Kidney (tissue), 22 donors: ENCODE measurements at places on chromosomes 12 and 14.
A peak's percentile ranks its signal among the peaks of the same experiment; 100 is the strongest.

- DNase-seq: no peak
Measured at GRCh38 chr14:55127460-55127951, 1.5 kb upstream of the LGALS3 start.

DNA sequence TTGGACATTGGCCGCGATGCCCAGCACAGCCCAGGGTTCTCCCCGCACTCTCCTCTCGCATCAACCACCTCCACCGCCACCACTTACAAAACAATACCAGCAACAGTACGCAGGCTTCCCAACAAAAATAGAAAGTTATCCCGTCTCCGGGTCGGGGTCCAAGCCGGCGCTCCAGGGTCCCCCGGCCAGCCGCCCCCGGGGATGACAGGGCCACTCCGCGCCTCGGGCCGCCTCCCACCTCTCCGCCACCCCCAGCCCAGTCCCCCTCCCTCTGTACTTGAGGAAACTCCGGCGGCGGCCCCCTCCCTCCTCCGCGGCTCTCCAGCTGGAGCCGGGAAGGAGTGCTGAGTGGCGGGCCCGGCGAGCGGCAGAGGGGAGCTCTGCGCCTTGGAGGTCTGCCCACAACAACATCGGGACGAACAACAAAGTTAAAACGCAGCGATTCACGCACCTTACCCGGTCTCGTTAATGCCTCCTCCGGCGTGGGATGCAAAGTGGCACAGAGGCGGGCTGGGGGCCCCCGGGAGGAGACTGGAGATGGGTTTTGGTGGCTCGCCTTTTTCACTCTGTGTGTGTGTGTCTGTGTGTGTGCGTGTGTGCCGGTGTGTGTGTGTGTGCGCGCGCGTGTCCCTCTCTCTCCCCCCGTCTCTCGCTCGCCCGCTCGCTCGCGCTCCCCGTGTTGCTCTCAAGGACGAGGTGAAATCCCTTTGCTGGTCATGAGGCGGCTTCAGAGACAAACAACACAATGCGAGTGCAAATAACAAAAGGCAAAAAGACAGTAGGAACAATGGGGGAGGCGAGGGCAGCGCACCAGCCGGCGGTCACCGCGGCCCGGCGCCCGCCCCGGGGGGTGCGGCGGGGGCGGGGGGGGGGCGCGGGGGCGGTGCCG is 386.8 kb downstream of the BCAT1 start:
- peak; percentile 87 for DNase-seq

DNA sequence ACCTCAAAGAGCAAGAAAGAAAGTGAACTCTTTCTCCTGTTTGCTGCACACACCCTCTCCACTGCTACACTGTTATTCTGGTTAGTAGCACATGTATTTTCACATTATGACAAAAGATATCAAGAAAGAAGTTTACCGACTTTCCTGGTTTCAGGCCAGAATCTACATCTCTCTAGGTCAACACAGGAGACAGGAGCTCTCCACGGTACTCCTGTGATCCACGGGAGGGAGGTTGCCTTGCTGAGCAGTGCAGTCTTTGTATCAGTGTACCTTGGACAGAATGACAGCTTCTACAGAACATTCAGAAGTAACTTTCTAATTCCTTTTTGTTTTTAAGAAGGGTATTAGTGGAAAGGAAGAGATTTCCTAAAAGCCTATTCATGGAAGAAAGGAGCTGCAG is 805.6 kb downstream of the NRXN3 start:
- no peak for DNase-seq

- no peak for DNase-seq
Measured at GRCh38 chr14:97655169-97655948, 858.2 kb downstream of the VRK1 start.

GRCh38 chr12:332581-333205 is 56.4 kb downstream of the KDM5A start:
- DNase-seq: no peak

GRCh38 chr12:124939421-124940142 is 25.1 kb upstream of the UBC start:
- DNase-seq: peak; percentile 95

- peak; percentile 94 for DNase-seq
Measured at GRCh38 chr12:51863933-51864832, 15.7 kb upstream of the FIGNL2 start.

- DNase-seq: no peak
Measured at GRCh38 chr12:101078536-101079285, 131.3 kb downstream of the SLC5A8 start.

DNA sequence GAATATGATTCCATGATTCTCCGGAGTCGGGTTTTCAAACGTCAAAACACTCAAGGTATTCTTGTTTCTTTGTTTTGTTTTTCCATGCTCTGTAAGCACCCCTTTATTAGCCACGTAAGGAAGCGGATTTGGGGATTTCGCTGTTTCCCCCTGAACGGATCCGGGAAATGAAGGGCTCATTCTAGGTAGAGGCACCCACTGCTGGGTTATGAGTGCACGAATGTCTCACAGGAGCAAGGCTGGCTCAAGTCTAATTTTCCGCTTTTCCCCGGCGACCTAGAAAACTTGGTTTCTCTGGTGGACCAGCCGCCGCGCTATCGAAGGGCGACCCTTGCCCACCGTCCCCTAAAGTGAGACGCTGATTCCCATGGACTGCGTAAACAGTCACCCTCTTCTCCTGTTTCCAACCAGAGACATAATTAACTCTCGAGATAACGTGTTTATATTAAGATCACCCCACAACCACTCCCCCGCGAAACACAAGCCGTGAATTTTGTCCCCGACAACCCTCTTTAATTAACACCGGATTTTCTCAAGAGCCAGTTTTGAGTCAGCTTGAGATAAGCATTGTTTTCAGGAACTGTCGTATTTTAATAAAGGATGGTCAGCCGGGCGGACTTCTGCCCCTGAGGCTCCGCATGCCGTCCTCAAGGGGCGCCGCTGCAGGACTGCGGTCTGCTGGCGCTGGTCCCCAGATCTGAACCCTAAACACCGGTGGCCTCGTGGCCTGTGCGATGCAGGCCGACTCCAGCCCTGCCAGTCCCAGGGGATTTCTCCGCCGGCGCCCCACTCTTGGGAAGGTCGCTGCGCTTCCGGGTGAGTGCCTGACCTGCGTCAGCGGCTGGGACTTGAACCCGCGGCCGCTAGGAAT is 515 bp upstream of the ABCC9 start:
- peak; percentile 85 for DNase-seq

DNA sequence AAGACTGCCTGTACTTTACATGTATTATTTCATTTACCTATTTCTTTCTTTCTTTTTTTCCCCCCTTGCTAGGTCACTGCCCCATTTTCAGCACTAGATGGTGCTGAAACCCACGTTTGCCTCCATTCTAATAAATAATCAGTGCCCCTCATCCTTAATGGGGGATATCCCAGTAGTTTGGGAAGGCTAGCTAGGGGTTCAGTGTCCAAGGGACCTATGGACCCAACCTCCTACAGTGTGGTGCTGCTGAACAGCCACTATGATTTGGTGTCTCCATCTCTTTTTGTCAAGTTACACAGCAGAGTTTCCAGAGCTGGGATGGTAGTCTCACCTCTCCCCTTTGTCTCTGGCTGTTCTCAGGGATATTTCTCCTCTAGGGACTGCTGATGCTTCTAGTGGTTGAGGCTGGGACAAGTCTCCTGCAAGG is 6.5 kb upstream of the HCFC2 start:
- DNase-seq: no peak

GRCh38 chr14:61893371-61893940 is 131.2 kb downstream of the SNAPC1 start:
- DNase-seq: no peak

- DNase-seq: no peak
Measured at GRCh38 chr14:81535396-81536164, 1.9 kb upstream of the SEL1L start.

DNA sequence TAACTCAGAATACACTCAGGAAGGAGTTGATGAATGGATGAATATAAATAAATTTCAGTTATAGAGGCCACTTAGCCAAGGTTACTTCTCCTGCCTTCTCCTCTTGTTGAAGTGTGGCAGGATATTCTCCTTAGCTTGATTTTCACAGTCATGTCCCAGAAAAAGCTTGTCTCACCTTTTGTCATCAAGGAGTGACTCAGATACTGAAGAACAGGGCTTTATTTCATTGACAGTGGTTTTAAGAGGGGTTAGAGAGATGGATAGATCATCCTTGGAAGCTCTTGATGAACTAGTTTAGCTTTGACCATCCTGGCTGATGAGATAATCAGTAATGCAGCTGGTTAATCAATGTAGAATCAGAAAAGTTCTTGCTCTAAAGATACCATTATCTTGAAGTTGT is 35.0 kb upstream of the CFAP54 start:
- DNase-seq: no peak

DNA sequence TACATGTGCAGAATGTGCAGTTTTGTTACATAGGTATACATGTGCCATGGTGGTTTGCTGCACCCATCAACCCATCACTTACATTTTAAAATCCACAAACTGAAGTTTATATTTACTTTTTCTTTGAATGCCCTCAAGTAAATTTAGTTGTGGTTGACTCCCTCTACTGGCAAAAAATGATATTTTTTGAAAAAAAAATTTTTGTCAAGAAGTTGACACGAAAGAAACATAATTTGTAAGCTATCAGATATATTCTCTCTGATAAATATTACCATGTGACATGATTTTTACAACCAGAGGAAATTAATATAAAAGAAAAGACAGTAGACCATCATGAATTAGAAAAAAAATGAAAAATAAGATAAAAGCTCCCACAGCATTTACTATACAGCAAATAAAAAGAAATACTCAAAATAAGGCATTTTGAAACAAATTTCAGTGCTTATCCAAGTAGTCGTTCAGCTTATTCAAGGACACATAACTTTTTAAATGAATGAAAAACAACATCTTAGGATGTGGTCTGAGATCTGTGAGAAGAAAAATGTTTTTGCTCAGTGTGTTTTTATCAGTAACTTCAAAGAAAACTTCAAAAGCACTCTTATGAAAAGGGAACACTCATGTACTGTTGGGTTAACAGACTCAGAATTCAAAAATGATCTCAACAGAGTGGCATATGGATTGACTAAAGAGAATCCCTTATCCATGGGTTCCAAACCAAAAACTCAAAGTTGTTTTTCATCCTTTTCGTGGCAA is 30.0 kb upstream of the GRIP1 start:
- DNase-seq: no peak

- no peak for DNase-seq
Measured at GRCh38 chr14:69101331-69101826, 51.5 kb downstream of the DCAF5 start.

DNA sequence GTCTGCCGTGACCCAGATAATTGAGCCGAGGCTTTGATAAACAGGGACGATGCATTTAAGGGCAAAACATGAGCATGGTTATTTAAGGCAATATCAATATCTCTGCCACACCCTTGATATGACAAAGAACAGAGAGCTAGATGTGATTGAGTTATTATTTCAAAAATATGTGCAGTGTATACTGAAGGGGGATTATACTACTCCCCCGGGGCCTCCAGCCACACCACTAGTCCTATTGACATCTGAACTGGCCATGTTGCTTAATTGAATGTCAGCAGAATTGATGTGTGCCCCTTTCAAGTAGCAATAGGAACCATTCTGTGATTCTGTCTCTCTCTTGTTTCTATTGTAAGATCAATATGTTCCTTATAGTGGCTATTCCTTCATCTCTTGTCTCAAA is 794.8 kb upstream of the SEL1L start:
- no peak for DNase-seq

- no peak for DNase-seq
Measured at GRCh38 chr12:65125975-65126374, 4.9 kb upstream of the WIF1 start.

- no peak for DNase-seq
Measured at GRCh38 chr12:47785036-47785886, 12.2 kb downstream of the SLC48A1 start.

DNA sequence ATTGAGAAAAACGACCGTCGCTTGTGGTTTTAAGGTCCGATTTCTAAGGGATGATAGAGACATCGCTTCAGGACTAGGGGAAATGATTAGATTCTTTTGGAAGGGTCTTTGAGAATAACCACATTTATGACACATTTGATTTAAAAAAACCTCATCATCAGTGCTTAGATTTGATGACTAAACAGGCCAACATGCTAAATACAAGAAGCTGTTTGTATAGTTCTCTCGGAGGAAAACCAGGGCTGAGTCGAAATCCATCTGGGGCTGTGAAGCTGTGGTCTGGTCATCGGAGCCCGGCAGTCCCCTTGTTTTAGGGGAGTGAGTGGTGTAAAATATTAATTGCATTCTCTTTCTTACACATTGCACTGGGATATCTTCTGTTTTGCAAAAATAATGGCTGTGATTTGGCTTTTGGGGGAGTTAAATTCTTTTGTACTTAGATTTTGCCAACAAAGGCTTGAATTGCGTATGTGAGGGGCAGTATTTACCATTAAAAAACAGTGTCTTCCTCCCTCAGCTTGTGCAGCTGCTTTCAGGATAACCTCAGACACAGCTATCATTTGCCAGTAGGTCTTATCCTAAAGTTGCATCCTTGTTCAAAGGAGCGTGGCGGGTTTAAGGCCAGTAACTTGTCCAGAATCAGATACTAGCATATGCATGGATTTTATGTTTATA is 550 bp downstream of the GNG2 start:
- DNase-seq: no peak

DNA sequence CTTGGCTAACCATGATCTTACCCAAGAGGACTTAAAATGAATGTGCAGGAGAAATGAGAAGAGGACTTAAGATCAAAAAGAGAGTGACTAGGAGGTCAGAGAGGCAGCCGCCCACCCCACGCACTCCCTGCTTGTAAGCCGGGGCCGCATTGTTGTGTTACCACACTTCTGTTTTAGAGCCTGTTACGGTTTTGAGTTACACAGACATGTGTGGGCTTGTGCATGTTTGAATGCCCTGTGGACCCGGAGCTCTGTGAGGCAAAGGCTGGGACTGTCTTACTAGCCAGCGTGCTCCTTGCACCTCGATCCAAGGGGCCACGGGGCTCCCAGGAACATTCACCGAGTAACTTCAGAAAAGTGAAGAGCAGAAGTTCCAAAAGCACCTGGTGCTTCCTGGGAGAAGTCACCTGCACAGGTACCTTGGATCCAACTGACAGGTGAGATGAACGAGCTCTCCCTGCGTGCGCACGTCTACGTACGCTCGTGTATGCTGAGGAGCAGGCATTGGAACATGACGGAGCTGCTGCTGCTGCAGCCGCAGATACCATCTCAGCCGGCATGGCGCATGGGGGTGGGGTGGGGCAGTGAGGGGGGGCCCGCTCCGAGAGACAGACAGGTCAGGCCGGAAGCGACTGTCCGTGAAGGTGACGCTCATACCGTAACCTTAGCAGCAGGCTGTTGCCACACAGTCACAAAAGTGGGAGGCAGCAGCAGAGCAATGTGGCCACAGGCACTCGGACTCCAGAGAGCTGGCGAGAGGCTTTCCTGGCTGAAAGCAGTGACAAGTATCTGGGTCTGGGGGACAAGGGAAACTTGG is 23.7 kb downstream of the SFSWAP start:
- DNase-seq: peak; percentile 37

GRCh38 chr12:21644516-21644915 is 13.1 kb downstream of the LDHB start:
- no peak for DNase-seq

GRCh38 chr14:62179367-62180018 is 417.3 kb downstream of the SNAPC1 start:
- peak; percentile 75 for DNase-seq

- DNase-seq: no peak
Measured at GRCh38 chr12:126761420-126761819, 1505.5 kb upstream of the TMEM132C start.
